ENCODE measurements at places on chromosomes 2 and 18. TPM values are rescaled to one million over a fixed set of nuclear protein-coding genes. Genes with fewer than 3 reads are reported as not detected.

DNA sequence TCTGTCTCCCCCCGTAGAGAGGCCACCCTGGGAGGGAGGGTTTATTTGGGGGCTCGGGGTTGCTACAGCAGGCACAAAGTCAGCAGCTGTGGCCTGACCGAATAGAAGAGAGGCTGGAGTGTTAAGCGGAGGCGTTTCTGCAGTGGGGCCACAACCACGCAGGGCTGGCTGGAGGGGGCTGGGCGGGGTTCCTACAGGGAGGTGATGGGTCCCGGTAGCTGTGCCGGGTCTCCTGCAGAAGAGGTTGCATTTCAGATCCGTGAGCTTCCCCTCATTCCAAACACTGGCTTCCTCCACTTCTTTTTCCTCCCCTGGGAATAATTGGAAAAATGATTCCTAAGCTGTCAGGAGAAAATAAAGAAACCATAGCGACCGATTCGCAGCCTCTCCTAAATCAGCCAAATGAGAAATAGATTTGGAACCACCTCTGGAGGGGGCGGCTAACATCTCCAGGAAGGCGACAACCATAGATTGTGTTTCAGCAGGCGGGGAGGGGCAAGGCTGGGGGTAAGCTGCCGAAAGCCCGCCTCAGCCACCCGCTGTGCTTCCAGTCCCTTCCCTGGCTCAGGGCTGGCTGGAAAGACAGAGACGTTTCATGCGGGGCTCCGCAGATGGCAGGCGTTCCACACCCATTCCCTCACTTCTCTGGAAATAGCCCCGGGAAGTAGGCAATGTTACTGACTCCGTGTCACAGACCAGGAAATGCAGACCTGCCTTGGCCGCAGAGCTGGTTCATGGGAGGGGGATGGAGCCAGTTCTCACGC is 85.6 kb upstream of the TAF1B start:
- H3K27ac ChIP-seq = no peak overlapping the region
- no peaks in the 10 kb centered on the region for H3K36me3 ChIP-seq
- H3K4me3 ChIP-seq = peak overlapping the region; percentile 25
- peaks cover 3% of the 10 kb centered on the region for H3K27me3 ChIP-seq
- peaks cover 28% of the 10 kb centered on the region for H3K4me1 ChIP-seq
- no peak for DNase-seq

- no peaks in the 10 kb centered on the region for H3K4me1 ChIP-seq
- DNase-seq = no peak
- no peaks in the 10 kb centered on the region for H3K27me3 ChIP-seq
- no peaks in the 10 kb centered on the region for H3K36me3 ChIP-seq
- H3K27ac ChIP-seq = no peak overlapping the region
- H3K4me3 ChIP-seq = no peak overlapping the region
Observed at GRCh38 chr2:101912545-101912944, 79.2 kb upstream of the IL1R2 start.

- no peaks in the 10 kb centered on the region for H3K4me1 ChIP-seq
- H3K27me3 ChIP-seq = no peaks in the 10 kb centered on the region
- H3K36me3 ChIP-seq = no peaks in the 10 kb centered on the region
- no peak for DNase-seq
Observed at GRCh38 chr2:37819186-37819585, 105.9 kb upstream of the RMDN2 start.

GRCh38 chr2:3956892-3957291 is 253.5 kb downstream of the DCDC2C start:
- H3K4me1 ChIP-seq = no peaks in the 10 kb centered on the region
- no peak overlapping the region for H3K4me3 ChIP-seq
- no peaks in the 10 kb centered on the region for H3K36me3 ChIP-seq
- no peak overlapping the region for H3K27ac ChIP-seq
- DNase-seq = no peak

DNA sequence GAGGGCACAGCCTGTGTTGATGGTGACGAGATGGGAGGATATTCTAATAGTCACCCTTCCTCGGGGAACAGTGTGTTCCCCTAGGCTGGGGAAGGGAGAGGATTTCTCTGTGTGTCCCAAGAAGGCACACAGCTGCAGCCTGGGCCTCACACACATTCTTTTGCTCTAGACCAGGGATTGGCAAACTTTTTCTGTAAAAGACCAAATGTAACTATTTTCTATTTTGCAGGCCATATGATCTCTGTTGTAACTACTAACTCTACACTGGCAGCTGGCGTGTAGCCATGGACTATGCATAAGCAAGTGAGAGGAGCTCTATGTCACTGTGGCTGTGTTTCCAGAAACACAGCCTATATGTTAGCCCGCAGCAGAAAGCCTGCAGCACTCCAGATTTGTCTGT is 65.8 kb downstream of the ARHGAP28 start:
- no peaks in the 10 kb centered on the region for H3K4me1 ChIP-seq
- H3K36me3 ChIP-seq = no peaks in the 10 kb centered on the region
- H3K27me3 ChIP-seq = no peaks in the 10 kb centered on the region

THUMPD2 gene
- 25.3 TPM for polyA plus RNA-seq

All from large intestine (tissue), 12 donors.